ENCODE measurements at places on chromosomes 6 and 20.
A peak's percentile ranks its signal among the peaks of the same experiment; 100 is the strongest.

GRCh38 chr6:37512400-37513011, 12.8 kb upstream of the CCDC167 start:
- no peak for DNase-seq

DNA sequence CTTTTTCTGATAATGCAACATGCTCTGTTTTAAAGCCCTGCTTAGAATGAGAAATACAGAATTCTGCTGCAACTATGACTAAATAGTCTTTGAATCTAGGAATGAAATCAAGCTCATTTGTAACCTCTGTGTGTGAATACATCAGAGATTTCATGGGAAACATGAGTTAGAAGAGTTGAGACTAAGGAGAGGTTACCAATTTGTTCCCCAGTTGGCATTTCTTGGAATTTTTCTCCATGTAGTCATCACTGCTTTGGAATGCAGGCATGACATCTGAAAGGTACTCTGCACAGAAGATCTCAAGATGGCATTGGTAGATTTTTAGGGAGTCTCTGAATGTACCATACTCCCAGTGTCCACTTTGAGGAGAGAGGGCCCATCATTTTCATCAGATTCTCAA, 237.2 kb downstream of the TFAP2A start:
- no peak for DNase-seq

DNA sequence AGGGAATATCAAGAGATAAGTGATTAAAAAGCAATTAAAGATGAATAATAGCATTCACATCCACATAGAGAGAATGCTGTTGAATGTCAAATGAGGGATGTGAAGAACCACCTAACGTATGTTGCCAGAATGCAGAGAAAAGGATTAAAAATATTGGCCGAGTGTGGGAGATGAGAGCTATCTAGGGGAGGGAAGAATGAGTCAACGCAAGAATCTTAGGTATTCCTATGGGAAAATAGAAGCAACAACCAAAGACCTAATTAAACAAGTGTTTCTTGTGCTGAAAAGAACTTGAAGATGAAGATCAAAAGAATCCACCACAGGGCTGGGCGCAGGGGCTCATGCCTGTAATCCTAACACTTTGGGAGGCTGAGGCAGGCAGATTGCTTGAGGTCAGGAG, 12.2 kb upstream of the RSPH3 start:
- no peak for DNase-seq

DNA sequence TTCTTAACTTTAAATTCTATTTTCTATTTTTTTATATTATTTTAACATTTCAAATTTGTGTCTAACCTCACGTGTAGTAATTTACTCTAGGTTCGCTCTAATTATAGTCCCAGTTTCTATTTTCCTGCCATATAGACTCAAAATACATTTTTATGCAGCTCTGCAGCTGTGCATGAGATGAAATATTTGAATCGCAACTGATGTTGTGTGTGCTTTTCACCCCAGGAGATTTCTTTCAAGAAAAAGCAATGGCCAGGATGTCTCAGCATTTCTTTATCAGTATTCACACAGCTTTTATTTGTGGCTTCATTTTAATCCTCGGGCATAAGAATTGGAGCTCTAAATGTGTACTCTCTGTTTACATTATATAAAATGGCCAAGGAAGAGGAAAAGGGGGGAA, 157.6 kb downstream of the HDGFL1 start:
- DNase-seq = no peak

DNA sequence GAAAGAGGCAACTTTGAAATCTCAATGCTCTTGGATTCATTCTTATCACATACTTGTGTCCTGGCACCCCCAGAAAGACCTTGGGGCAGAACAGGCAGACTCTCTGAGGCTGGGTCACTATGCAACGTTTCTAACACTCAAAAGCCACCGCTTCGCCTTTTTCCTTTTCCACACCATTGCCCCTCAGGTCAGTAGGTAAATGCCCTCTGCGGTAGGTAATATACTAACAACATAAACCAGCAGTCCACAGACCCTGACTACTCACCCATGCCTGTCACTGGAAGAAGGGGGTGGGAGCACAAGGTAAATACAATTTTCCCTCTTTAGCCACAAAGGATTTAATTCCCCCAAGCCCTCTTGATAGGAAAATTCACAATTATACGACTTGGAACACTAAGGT, 6.5 kb upstream of the SPTLC3 start:
- no peak for DNase-seq

DNA sequence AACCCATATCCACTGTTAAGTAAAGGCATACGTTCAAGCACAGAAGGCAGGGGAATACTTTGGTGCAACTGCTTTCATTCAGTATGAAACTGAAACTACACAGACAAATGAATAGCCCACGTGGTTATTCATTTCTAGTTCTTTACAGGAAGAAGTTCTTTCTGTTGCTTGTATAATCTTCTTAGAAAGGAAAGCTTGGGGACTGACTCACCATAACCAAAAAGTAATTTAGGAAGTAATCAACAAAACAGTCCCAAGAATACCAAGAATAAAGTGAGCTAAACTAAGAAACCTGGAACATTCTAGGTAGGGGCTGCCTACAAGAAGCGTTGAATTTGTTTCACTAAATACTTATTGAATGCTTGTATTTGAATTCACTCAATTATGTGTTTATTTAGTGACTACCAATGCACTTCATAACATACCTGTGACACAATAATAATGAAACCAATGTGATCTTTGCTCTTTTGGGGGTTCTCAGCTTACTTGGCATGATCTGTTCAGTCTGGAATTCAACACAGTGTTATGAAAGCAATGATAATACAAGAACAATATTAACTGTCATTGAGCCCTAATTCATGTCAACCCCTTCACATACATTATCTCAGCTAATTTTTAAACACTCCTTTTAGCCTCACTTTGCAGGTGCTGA, 25.1 kb upstream of the KIAA0408 start:
- DNase-seq = no peak

- no peak for DNase-seq
Measured at GRCh38 chr6:108640104-108640503, 79.4 kb downstream of the FOXO3 start.

GRCh38 chr6:87482366-87482765, 9.6 kb downstream of the SLC35A1 start:
- DNase-seq = no peak

DNA sequence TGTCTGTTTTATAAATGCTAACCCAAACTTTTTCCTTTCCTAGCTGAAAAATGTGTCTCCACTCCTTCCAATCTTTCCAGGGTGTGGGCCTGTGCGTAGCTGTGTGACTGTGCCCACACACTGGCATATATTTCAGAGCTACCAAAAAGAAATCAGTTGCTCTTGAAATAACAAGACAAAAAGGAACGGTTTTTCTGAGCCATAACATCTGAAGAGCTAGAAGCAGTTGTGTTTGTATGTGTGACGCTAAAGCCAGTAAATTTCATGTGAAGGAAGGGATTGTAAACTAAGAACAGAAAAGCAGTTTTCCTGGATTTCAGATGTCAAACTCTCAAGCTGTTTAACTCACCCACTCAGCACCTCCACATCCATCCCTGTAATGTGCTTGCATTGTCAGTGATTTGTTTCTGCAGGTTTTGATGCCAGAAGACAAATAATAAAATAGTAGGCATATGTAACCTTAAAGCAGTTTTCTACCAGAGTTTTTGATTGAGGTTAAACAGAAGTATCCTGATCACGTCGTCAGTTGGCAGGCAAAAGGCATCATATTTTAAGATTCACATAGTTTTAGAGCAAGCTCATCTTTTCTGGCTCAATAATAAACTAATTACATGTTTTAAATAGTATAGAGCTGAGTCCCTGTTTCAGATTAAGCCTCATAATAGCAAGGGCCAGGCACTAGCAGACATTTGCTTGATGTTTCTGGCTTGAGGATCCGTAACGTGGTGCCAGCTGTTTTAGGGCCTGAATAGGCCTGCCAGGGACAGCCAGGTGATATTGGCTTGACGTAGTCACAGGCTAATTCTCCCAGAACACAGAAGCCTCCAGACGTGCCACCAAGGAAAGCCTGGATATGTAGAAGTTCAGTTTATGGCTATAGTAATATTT, 90.9 kb downstream of the FOXO3 start:
- DNase-seq = no peak

- no peak for DNase-seq
Measured at GRCh38 chr20:50646483-50646996, 44.8 kb downstream of the RIPOR3 start.

DNA sequence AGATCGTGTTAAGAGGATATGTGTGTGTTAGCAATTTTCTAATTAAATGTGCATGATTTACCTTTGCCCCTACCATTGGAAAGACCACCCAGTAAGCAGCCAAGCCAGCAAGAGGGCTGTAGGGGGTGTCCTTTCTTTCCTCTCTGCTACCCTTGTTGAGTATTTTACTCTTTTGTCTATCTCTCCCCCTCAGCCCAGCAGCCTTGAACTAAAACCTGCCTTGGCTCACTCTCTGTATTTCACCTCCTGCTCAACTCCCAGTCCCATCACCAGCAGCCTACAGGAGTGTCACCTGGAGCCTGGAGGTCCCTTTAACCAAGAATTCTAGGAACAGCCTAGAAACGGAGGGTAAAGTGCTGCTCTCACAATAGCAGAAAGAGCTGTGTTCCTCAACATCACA, 81.0 kb downstream of the HIVEP2 start:
- no peak for DNase-seq

GRCh38 chr20:36277546-36277945, 28.6 kb upstream of the DLGAP4 start:
- no peak for DNase-seq

DNA sequence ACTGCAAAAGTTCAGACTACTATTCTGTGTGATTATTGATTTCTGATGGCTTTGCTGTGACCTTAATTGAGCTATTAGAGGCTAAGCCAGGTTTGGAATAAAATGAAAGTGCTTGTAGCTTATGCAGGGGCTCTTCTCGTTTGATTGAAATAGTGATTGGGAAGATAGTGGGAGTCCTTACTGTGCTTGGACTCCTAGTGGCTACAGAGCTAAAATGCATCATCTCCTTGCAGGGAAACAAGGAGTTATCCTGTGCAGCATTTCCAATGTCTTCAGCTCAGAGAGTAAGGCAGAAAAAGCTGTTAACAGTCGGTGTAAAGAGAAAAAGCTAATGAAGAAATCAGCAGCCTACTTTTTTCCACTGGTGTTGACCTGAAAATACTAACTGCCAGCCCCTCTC, 173.5 kb downstream of the SLC35F1 start:
- DNase-seq = no peak

DNA sequence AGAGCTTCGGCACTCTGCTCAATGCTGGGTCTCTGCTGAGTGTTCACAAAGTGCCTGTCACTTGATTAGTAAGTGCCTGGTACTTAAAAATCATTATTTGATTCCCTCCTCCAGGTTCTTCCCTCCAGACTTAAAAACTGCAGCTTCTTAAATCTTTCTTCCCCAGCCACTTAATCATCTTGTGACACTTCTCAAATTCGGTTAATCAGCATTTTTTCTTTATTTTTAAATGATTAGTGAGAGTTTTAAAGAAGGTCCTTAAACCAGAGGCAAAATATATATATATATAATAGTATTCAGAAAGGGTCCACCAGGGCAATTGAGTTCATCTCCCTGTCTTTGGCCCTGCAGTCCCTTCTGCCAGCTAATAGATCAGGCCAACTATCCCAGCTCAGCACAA, 8.0 kb upstream of the BANF2 start:
- no peak for DNase-seq

DNA sequence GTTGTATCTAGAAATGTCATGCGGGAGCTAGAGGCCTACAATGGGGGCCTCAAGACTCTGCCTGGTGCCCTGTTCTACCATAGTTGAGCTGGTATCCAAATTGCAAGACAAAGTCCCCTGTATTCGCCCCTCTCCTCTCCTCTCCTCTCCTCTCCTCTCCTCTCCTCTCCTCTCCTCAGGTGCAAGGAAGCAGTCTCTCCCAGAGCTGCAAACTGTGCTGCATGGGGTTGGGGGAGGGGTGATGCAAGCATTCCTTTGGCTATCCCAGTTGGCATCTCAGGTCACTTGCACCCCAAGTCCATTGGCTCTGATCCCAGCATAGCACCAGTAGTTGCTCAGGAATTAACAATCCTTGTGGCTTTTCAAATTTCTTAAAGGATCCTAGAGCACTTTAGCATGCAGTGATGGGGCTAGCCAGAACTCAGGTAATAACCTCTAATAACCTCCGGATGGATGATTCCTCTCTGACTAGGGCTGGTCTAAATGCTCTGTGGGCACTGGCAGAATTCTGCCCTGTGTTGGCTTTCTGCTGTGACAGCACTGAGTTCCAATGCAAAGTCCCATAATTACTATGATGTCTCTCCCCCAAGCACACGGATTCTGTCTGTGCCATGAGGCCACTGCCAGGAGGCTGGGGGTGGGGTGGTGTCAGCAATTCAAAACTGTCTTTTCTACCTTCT, 35.3 kb downstream of the TAF11 start:
- DNase-seq = no peak

DNA sequence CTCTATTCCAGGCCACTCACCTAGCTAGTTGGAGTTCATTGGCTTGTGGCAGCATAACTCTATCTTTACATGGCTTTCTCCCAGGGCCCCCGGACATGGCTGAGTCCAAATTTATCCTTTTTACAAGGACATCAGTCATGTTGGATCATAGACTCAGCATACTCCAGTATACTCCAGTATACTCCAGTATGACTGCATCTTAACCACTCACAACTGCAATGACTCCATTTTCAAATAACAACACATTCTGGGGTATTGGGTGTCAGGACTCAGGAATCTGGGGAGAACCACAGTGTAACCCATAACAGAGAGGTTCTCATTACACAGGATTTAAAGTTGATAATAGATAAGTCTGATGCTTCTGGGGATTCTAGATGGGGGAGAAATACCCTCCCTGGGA, 53.8 kb upstream of the TSHZ2 start:
- no peak for DNase-seq

GRCh38 chr6:71079677-71080076, 122.8 kb upstream of the B3GAT2 start:
- DNase-seq = no peak

DNA sequence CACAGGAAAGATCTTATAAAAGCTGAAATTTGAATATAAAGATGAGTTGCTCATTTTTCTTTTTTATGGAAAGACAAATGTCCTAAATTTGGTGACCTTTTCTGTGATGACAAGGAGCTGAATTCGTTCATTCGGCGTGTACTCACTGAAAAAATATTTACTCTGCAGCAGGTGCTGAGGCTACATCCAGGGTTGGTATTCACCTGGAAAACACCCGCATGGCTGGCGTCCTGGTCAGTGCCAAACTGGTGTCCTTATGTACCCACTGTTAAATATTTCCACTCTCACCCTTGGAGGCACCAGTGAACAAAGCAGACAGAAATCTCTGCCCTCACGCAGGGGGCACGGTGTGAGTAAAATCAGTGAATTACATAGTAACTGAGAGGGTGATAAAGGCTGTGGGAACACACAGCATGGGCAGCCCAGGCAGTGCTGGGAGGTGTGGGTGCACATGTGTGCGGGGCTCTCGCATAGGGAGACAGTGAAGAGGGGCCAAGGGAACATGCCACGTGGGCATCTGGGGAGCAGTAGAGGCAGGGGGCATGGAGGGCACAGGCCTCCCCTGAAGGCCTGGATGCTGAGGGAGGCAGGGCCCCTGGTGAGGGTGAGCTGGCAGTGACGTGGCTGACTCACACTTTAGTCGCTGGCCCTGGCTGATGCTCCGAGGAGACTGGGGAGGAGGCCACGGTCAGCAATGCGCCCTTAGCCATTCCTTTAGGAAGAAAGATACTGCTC, 89.7 kb downstream of the INSM1 start:
- DNase-seq = no peak

GRCh38 chr6:134503585-134504281, 185.8 kb upstream of the SGK1 start:
- DNase-seq = no peak

GRCh38 chr6:154510144-154510905, at the start of gene CNKSR3:
CNKSR3 (minus strand) TSS chr6:154510685; CDS start chr6:154510114, 571 bp downstream.
- peak; percentile 61 for DNase-seq
